Stimulated activated CD4-positive, alpha-beta T cell treated with anti-CD3 and anti-CD28 coated beads, Interleukin-12 subunit alpha, Interleukin-12 subunit beta, amount 100 ng/mL, for 4 hours (primary cell): ENCODE measurements at places on chromosomes 16 and 17.

DNA sequence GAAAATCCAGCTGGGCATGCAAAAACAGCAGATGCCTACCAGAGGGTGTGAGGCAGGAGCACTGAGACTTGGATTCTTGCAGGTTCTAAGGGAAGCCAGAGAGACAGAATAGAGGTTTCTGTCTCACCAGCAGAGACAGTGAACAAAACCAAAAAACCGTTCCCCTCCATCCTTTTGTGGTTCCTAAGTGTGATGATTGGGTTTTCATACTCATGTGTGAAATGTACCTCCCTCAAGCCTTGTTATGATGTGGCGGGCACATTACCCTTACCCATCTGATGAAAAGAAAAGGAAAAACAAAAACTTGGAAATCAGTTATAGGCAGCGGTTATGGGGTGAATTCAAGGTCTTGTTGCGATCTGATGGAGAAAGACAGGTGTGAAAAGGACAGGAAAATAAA, 172.6 kb upstream of the CDH13 start:
- DNase-seq: no peak

DNA sequence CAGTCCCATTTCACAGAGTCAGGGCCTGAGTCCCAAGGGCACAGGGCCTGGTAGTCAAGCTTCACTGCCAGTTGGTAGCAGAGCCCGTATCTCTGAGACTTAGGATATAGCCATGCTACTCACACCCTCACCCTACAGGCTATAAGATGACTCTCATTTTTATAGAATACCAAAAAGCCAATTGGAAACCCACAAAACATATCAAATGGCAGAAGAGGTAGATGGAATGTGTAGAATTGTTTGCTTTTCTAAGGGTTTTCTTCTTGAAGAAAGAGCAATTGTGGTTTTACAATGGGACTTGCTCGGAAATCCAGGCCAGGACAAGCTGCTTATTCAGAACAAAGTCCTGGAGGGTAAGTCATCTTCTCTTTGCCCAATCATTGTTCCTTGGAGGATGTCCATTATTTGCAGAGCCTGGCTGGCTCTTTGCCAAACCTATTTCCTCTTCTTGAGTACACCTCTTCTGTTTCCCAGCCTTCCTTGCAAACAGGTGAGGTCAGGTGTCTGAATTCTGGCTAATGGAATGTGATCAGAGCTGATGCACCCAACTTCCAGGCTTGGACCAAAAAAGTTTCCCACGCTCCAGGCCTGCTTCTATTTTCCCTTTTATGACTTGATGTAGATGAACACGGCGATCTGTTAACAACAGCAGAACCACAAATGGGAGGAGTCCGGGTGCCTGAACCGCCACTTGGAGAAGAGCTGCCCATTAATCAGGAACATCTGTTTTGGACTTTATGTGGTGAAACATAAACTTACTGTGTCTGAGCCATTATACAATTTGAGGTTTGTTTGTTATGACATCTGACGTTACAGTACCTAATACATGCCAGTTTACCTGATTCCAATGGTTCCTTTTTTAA, 16.9 kb upstream of the CCL22 start:
- no peak for DNase-seq

DNA sequence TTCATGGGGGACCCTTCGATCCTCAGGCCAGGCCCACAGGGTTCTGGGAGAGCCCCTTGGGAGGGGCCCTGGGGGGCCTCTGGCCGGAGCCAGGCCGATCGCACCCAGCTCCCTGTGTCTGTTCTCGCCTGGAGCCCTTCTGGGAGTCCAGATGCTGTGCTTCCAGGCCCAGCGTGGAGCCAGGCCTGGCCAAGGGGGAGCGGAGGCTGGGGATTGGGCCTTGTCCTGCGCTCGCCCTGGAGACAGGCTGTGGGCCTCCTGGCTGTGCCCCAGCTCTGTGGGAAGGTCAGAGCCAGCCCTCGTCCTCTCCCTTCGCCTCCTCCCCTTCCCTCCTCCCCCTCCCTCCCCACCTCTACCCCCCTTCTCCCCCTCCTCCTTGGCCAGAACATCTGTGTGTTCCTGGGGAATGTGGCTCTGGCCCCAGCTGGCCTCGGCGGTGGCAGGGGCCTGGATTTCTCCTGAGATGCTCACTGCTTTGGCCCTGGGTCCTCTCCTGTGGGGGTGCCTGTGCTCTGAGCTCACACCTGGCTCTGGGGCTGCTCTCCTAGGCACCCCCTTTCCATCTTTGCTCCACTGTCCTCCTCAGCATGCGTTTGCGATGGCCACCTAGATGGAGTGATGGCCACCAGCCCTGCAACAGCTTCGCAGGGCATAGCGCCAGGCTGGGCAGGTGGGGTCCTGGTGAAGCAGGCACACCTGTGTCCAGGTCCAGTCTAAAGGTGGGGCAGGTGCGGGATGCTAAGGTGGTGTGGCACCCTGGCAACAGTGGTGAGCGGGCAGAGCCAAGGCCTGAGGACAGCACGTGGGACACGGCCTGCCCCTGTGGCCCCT, 90.6 kb upstream of the CIBAR2 start:
- no peak for DNase-seq

DNA sequence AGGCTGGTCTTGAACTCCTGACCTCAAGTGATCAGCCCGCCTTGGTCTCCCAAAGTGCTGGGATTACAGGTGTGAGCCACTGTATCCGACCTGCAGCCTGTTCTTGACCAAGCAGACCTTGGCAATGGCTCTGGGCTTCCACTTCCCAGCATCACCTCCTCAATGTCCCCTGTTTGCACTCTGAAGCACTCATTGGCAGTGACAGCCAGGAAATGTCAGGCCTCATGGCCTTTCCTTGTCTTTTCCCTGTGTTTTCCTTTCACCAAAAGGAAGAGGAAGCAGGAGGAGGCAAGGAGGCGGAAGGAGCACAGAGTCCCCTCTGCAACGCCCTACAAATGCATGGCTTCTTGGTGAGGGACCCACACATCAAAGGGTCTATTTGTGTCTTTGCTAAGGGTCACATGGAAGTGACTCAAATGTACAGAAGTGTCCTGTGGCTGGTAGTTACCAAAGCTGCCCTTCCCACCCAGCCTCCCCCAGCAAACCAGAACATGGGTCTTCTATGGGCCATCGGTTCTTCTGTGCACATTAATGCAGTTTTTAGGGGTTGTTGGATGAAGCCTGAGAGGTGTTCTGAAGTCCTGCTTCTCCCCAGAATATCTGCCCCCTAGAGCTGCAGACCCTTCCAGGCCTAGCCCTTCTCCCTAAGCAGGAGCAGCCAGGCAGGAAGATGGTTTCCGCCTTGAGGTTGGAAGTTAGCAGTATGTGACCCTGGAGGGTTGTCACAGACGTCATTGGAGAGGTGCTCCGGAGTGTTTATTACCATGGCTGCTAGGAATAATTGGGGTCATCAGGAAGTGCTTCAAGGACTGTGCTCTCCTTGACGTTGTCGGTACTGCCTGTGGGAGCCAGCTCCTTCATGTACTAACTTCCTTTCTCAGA, 60.8 kb downstream of the WIPI1 start:
- DNase-seq: no peak
